ENCODE measurements at places on chromosomes 6 and 20. TPM values are rescaled to one million over a fixed set of nuclear protein-coding genes. Genes with fewer than 3 reads are reported as not detected.
A peak's percentile ranks its signal among the peaks of the same experiment; 100 is the strongest.

GRCh38 chr6:26358511-26358981 lies 6.5 kb upstream of the BTN3A2 start:
- no peak for DNase-seq

DNA sequence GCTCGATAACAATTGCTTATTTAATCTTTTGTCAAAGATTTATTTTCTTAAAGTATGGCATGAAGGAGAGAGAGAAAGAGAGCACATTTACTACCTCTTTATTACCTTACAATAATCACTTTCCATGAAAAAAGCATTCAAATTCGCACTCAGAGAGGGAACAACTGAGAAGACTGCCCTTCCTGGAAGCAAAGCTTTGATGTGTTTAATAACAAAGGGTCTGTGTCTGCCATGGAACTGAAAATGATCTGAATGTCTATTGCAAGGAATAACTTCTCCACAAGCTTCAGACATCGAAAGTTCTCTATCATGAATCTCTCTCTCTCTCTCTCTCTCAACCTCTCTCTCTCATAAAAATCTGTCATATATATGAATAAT lies 308.9 kb downstream of the HDGFL1 start:
- no peak for DNase-seq

GRCh38 chr6:143039548-143039947 lies 21.1 kb upstream of the AIG1 start:
- no peak for DNase-seq

GRCh38 chr6:106244931-106245330 lies 80.6 kb downstream of the ATG5 start:
- DNase-seq: no peak

- DNase-seq: no peak
Measured at GRCh38 chr6:23826572-23826971, 299.4 kb upstream of the NRSN1 start.

- DNase-seq: no peak
Measured at GRCh38 chr20:40651151-40651550, 37.9 kb downstream of the MAFB start.

DNA sequence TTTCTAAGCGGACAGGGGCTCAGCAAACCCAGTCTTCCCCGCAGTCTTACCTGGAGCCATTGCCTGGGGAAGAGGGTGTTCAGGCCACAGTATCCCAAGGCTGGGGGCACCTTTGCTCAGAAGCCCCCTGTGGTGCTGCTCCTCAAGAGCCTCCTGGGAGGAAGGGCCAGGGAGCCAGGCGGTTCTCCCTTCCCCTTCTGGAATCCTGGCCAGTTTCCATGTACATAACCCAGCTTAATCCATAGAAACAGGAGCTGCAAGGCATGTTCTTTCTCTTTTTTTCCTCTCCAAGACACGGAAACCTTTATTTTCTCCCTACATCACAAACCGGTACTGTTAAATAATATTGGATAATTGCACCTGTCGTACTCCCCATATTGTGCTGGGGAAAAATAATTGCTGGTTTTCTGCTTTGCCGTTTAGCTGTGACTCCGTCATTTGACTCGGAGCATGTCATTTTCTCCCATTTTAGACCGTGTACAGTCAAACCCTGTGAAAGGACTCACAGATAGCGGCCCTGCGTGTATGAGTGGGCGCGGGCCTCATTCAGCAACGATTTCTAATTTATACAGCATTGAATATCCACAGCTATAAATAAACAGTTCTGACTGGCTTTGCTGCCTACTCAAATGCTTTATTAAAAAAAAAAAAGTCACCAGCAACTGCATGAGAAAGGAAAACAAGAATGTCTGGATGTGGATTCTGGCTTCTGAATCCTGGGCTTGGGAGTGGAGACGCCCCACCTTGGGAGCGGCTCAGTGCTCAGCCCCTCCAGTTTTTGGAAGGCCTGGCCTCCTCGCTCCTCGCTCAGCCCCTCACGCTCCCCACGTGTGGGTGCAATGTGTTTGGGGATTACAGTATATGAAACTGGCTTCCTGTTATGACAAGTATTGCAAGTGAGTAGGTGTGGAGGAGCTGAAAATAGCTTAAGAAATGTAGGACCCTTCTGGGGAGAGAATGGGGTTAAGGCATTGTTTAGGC lies 67.3 kb downstream of the ADTRP start:
- no peak for DNase-seq

DNA sequence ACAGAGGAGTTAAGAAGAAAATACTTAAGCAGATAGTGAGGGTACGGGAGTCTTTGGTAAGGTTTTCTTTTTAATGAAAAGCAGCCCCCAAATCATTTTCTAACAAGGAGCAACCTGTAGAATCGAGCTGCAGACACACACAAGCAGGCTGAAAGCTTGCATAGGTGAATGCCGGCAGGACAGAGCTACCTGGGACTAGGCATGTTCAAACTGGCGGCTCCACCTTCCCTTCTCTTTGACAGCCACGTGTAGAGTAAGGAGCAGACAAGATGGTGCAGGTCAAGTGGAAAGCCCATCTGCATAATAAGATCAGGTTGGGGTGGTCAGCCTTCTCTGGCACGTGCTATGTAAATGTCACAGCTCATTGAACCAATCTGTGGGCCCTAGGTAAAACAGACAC lies 1292.4 kb downstream of the EPHA7 start:
- no peak for DNase-seq

- no peak for DNase-seq
Measured at GRCh38 chr6:168061269-168062210, 17.5 kb downstream of the FRMD1 start.

DNA sequence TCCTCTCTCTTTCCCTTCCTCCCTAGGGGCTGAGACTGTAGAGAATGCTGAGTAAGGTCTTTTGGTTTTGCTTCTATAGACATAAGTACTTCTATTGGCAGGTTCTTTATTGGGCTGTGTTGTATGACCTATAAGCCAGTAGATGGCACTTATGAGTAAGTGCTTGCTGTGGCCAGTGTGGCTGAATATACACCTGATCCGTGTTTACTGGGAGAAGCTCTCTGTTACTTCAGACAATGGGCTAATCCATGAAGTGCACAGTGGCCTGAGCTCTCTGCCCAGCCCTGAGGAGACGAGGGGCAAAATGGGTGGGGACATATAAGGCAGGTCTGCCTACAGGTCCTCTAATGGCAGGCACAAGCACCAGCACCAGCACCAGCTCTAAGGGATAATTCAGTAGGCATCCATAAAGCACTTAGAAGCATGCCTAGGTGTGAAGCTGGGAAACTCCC lies 610.3 kb downstream of the RNF144B start:
- DNase-seq: no peak

GRCh38 chr20:39338469-39339376 lies 376.6 kb downstream of the DHX35 start:
- DNase-seq: no peak

DNA sequence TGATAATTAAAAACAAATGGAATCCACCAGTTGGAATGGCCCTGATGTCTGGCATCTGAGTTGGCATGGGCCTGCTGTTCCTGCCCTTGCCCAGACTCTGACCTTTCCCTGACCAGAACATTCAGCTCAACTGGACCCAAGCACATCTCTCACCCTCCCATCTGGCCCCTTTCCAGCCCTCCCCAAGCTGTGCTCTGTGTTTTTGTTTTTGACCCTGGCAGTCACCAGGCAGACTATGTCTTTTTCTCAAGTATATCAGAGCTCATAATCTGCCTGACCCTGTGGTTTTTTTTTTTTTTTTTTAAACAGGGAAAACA lies 117.6 kb downstream of the TRDN start:
- no peak for DNase-seq

GRCh38 chr6:72950114-72950860 lies 275.0 kb downstream of the KHDC1L start:
- no peak for DNase-seq

GRCh38 chr6:52994031-52994838 lies 849 bp downstream of the GSTA4 start:
- peak; percentile 65 for DNase-seq

DNA sequence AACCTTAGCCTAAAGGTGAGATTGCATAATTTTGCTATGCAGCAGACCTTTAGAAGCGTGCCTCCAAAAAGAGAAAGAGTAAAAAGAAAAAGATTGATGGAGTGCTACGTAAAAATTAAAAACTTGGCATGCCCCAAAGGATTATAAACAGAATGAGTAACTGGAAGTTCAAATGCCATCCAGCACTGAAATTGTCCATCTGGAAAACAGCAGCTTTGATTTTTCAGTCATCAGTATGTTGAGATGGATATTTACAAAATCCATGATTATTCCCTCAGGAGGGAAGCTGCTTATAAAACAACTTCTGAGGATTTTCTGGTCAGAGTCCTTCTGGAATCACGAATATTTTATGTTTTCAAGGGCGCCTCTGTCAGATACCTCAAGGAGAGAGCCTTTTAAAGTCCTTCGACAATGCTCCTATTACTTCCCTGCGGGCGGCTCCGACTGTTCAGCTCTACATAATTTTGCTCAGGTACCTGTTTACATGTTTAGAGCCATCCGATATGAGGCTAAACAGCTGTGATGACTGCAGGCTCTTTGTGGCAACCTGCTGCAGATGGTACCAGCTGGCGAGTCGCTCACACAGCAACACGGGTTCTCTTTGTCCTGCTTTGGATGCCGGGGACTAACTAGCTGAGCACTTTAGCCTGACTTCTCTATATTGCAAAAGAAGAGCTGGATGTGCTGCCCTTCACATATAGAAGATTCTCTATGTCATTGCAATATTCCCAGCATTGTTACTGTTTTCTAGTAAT lies 83.3 kb downstream of the RCAN2 start:
- DNase-seq: no peak

DNA sequence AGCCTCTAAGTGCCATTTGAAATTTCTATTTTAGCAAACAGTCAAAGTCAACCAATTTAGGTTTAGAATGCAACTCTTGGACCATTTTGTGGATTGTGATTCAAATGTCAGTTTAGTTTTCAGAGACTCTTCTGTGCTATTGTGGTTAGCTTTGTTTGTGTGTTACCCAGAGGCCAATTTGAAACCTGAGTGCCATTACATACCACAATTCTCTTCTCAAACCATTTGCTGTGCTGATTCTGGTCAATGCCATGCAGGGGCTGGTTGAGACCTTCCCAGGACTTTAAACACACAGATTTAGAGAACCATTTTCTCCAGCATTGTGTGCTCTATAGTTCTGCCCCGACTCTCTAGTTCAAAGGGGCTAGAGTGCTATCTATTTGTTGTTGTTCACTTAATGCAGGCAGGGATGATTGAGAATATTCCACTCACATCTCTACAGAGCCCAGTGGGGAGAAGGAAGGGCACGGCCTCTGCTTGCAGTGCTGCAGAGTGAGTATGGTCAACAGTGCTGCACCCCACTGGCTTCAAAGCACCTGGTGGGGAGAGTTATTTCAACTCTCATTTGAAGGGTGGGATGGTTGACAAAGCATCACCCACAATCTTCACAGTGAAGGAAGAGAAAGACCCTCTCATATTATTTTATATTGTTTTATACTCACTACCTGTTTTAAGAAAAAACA lies 738.2 kb downstream of the COL12A1 start:
- DNase-seq: no peak

Gene SNPH
- polyA plus RNA-seq: 3.9 TPM

Gene ESR1
- polyA plus RNA-seq: 2.0 TPM

Gene OLIG3
- polyA plus RNA-seq: not detected

Gene SEMG1
- polyA plus RNA-seq: not detected

Gene GGTLC1
- polyA plus RNA-seq: not detected

Gene GINS1
- polyA plus RNA-seq: 20.0 TPM

Gene C20orf173
- not detected for polyA plus RNA-seq

Gene TREM2
- polyA plus RNA-seq: 0.55 TPM
